ENCODE measurements at places on chromosomes 5 and 9.

GRCh38 chr9:133128152-133128551 lies 7.1 kb upstream of the RALGDS start:
- DNase-seq, result no peak

GRCh38 chr5:137282216-137282615 lies 216.9 kb downstream of the SPOCK1 start:
- DNase-seq, result no peak

GRCh38 chr9:125690679-125691078 lies 16.3 kb downstream of the MAPKAP1 start:
- no peak for DNase-seq

DNA sequence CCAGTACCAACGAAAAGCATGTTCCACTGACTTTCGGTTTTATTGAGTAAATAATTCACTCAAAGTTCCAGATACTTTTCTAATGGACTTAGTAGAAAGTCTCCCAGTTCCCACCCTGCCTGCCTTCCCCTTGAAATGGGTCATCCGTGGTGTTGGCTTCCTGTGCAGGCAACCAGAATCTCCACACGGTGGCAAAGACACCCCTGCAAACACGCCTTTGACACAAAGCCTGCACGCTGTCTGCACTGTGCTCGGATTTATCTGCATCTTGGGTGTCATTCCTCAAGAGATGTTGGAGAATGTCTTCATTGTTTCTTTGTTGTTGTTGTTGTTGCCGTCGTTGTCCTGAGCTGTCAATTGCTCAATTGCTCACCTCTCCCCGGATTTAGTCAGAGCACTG lies 150.0 kb upstream of the IRX2 start:
- no peak for DNase-seq

DNA sequence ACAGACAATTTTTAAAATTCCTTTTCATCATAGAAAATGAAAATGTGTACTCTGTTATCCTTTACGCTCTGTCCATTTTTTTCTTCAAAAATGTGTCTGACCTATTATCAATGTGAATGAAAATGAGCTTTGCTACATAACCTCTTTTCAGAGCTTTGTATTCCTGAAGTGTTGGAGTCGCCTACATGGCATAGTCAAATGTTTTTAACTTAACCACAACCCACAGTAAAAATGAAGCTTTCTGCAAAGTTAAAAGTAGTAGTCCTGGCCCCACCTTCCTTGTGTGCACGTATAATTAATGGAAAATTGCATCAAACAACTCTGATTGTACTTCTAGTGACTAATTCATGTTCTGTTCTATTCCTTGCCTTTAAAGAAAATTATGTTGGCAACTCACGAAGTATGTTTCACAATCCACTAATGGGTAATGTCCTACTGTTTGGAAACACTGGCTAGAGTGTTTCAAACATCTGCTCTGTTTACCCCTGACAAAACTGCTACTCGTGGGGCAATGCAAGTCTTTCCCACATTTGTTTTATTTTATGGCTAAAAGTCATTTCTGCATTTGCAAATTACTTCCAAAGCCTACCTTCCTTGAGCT lies 18.6 kb upstream of the PSAT1 start:
- DNase-seq, result no peak

- DNase-seq, result no peak
These were observed 53.8 kb upstream of the KCNMB1 start for GRCh38 chr5:170442921-170443320.

GRCh38 chr9:78713614-78714405 lies 416.9 kb downstream of the PSAT1 start:
- DNase-seq, result no peak

DNA sequence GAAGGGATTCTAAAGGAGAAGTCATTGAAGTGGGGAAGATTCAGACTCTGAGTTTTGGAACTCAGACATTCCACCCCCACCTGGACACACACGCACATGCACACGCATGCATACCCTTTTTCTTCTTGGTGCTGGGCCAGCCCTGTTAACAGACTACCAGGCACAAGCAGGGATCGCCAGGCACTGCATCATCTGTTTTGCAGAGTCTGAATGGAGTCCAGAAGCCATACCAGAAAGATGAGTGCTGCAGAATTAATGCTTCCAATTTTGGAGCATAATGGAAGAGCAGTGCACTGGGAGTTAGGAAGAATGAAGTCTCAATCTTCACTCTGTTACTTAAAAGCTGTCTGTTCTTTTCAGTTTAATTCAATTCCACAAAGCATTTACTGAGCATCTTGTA lies 95.5 kb downstream of the PDE8B start:
- no peak for DNase-seq

- no peak for DNase-seq
These were observed 102.8 kb downstream of the ANKH start for GRCh38 chr5:14768508-14769365.
